ENCODE measurements at places on chromosomes 11 and 22.

GRCh38 chr11:122101625-122102291 is 14.3 kb downstream of the BLID start:
- DNase-seq: peak; percentile 89

DNA sequence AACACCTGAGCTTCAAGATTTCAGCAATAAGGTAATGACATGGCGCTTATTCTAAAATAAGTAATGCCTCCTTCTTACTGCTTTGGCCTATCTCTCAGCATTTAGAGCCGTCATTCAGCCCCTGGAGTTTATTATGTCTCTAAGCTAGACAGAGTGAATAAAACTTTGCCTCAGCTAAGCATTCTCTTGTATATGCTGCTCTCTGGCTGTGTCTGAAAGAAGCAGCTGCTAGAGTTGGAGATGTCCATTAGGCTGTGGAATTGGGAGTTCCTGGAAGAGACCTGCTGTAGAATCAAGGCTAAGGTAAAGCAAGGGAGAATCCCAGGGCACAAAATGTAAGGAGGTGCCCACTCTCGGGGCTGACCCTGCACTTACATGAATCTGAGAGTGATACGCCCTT is 35.5 kb upstream of the TTC12 start:
- no peak for DNase-seq

DNA sequence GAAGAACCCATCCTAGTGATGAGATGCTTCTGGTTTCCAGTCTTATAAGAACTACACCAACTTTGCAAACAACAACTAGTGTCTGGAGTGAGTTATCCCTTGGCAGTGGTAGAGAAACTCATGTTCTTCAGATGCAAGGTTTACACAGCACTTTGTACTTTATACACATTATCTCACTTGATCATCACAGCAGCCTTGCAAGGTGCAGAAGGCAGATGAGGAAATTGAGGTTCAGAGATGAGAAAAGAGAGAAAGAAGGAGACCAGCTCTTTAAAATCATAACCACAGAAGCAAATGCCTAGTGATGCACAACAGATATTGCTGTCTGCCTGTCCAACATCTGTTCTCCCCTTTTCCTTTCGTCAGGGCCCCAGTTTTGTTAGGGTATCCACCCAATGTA is 16.7 kb upstream of the CD44 start:
- no peak for DNase-seq

DNA sequence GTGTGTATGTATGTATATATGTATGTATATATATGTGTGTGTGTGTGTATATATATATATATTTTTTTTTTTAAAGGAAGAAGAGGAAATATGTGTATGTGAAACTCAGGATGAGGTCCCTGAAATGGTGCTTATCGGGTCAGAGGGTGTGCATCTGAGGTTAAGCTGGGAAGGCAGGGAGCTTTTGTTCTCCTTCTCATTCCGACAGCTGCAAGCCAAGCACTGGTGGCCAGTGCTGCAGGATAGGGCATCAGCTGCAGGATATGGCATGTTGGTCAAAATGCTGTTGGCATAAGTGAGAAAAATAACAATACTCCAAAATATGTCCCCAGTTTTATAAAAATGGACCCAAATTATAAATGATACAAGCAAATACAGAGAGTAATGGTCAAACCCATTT is 7.4 kb downstream of the SNRPD3 start:
- no peak for DNase-seq

DNA sequence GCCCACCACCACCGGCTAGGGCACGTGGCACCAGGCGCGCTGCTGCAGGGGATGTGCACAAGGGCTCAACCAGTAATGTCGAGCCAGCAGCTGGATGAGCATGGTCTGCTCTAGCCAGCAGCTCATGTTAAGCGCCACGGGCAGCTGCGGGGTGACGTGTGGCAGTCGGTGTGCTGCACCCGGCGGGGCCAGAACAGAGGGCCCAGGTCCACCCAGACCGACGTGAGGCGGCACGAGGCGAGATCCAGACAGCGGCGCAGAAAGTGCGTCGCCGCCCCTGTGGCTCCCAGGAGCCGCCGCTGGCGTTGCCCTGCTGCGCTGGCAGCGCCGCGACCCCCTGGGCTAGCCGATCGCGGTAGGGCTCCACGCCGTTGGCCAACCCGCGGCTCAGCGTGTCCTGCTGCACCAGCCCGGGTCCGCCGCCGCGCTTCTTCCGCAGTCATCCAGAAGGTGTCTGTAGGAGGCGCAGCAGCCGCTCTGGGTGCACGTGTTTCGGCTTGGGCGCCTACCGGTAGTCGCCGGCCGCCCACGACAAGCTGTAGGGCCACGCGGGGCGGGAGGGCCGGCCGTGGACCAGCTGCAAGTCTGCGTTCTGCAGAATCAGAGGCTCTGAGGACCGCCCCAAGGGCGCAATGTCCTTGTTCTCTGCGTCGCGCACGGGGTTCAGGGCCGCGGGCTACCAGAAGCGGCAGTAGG is 4.6 kb upstream of the GALR3 start:
- peak; percentile 84 for DNase-seq

- peak; percentile 62 for DNase-seq
These were observed 74.6 kb downstream of the AASDHPPT start for GRCh38 chr11:106152013-106152412.

DNA sequence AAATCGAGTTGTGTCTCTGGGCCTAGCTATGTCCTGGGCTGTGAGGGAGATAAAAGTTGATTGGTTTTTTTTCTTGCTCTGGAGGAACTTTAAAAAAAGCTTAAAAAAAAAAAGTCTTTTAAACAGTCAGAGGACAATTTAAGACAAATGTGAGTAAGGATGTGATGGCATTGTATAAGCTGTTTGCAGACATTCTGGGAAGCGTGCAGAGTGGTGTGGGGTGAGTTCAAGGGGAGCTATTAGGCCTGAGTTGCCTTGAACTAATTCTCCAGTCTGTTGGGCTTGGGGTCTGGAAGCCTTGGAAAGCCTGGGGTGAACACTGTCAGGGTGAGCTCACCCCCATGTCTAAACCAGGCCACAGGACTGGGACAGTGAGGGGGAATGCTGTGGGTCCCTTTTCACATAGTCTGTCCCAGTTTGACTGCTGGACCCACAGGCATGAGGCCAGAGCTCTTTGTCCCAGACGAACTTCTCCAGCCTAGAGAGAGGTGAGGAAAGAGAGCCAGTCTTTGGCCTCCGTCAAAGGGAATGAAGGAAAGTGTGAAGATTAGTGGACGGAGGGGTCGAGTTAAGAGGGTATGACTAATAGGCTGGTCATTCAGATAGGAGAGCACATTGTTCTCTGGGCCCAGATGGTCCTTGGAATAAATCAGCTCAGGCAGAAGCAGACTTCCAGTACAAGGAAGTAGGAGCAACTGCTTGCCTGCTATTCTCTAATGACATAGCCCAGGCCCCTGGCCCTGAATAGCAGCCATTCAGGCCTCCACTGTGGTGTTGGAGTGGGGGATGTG is 76.4 kb upstream of the NNMT start:
- peak; percentile 49 for DNase-seq

DNA sequence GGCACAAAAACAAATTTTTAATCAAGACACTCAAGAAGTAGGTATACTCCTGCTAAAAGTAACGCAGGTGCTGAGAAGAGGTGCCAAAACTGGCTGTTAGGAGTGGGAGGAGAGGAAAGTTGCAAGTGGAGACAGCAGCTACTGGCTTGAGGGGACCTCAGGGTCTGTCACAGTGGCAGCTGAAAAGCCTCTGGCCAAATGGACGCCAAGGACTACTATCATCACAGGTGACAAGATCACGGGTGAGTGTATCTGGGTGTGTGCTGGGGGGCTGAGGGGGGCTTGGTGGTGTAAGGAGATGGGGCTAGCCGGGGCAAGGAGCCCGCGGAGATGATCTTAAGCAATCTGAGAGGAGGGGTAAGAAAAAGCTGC is 687 bp downstream of the ZNF202 start:
- DNase-seq: peak; percentile 43

DNA sequence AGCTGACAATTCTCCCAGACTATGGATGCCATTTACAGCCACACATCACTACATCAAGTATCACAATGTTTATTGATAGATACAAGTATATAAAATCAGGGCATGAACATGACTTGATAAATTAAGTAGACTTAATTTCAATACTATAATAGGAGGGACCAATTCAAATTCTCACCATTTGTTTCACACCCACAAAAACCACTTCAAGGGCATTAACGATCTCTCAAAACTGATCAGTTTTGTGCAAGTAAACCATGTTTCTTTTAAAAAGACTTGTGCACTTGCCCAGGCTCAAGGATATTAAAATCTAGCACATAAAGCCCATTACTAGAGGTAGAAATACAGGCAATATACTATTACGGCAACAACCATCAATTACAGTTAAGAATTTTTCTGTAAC is 11.7 kb downstream of the EIF4G2 start:
- no peak for DNase-seq

DNA sequence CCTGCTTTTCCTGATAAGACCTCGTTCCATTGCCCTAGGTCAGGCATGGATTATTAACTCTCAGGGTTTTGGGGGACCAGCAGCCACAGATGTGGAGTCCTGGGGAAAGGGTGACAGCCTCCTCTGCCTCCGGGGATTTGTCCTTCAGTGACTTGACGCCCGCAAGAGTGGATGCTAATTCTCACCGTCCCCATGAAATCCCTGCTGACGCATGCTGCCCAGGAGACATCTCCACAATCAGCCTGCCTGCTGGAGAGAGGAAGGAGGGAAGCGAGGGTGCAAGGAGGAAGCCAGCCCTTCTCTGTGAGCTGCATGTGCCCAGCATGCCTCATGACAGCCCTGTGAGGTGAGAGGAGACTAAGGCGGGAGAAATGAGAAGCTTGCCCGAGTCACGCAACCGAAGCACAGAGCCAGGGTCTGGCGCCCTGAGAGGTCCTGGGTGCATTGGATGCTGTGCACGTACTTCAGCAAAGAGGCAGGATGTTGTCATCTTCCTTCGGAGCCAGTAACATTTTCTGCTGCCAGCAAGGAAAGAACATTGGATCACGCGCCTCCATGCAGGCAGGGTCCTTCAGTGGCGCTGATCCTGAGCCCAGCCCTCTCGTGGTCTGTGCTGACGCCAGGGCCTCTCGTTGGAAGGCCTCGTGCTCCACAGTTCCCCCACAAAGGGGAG is 27.3 kb upstream of the KRTAP5-6 start:
- no peak for DNase-seq

DNA sequence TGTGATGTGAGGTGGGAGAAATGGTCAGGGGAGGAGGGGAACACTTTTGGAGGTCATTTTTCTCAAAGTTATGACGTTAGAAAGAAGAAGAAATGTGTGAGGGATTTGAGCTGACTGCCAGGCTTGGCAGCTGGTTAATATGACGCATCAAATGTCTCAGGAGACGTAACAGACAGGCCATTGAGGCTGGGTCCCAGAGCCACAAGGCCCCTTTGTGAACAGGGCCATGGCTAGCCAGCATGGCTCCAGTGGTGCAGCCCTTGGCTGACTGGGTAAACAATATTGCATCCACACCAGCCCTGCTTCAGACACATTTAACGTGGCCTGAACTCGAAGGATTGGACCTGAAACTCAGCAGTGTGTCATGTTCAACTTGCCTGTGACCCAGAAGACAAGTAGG is 34.3 kb downstream of the AMOTL1 start:
- DNase-seq: no peak

DNA sequence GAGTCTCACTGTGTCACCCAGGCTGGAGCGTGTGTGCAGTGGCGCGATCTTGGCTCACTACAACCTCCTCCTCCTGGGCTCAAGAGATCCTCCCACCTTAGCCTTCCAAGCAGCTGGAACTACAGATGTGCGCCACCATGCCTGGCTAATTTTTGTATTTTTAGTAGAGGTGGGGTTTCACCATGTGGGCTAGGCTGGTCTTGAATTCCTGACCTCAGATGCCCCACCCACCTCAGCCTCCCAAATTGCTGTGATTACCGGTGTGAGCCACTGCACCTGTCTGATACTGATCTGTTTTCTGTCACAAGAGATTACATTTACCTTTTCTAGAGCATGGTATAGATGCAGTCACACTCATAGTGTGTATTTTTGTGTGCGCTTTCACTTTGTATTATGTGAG is 11.6 kb downstream of the ATG13 start:
- DNase-seq: no peak

- DNase-seq: no peak
These were observed 28.5 kb downstream of the ARHGAP1 start for GRCh38 chr11:46671958-46672315.

DNA sequence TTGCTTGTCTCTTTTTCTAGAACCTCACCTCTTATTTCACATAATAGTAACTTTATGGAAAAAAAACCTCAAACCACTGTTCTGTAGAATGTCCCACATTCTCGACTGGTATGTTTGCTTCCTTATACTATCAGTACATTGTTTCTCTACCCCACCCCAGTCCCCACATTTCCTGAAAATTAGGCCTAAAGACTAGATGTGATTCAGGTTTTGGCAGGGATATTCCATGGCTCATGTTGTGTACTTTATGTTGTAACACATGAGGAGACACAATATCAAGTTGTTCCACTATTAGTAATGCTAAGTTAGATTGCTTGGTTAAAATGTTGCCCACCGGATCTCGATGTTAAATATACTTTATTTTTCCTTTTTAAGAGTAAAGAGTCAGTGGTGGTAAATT is 34.7 kb downstream of the DDIAS start:
- DNase-seq: peak; percentile 47

- no peak for DNase-seq
These were observed 153.8 kb upstream of the BLID start for GRCh38 chr11:122269824-122270223.
